ENCODE measurements at places on chromosomes 1 and 21.

GRCh38 chr21:44657635-44658540, at the start of gene KRTAP12-3:
TSS of gene KRTAP12-3 (plus strand) at chr21:44657932. CDS start at chr21:44657980, 48 bp downstream.
- no peaks in the 10 kb centered on the region for H3K36me3 ChIP-seq
- H3K27me3 ChIP-seq: no peaks in the 10 kb centered on the region
- H3K4me1 ChIP-seq: peaks cover 2% of the 10 kb centered on the region
- no peak for DNase-seq
- H3K4me3 ChIP-seq: no peak within 1 kb of the TSS

- no peak overlapping the region for H3K27ac ChIP-seq
- no peak for DNase-seq
- H3K27me3 ChIP-seq: no peaks in the 10 kb centered on the region
- no peaks in the 10 kb centered on the region for H3K4me1 ChIP-seq
- no peak overlapping the region for H3K4me3 ChIP-seq
- no peaks in the 10 kb centered on the region for H3K36me3 ChIP-seq
Observed at GRCh38 chr1:197341626-197342025, 73.6 kb downstream of the CRB1 start.

DNA sequence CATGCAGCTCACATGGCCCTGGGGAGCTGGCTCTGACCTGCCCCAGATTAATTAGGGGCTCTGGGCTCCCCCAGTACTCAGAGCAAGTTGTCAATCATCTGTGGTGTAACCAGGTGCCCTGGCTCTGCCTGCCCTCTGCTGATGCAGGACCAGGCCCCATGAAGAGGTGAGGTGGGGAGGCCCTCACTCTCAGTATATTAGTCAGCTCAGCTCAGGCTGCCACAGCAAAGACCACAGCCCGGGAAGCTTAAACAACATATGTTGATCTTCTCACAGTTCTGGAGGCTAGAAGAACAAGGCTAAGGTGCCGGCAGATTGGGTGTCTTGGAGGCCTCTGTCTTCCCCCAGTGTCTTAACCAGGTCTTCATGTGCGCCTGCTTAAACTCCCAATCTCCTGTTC, 66.5 kb downstream of the FCRL5 start:
- H3K4me1 ChIP-seq: no peaks in the 10 kb centered on the region
- no peaks in the 10 kb centered on the region for H3K36me3 ChIP-seq
- DNase-seq: no peak
- no peaks in the 10 kb centered on the region for H3K27me3 ChIP-seq

DNA sequence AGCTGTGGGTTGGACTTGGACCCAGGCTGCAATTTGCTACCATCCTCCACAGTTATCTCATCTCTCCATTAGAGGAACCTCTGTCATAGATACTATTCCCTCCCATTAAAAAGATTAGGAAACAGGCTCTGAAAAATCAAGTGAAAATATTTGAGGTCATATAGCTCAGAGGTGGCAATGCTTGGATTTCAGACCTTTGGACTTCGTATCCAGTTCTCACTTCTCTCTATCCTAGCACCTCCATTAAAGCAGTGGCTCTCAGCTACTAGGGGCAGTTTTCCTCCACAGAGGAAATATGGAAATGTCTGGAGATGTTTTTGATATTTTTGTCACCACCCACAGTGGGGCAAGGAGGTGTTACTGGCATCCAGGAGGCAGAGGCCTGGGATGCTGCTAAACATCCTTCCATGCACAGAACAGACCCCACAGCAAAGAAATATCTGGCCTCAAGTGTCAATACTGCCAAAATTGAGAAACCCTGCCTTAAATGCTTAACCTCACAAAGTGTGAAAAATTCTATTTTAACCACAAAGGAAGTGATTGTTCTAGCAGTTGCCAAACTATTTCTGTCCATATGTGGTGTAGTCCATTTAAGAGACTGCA, 54.1 kb downstream of the C8A start:
- H3K4me1 ChIP-seq: no peaks in the 10 kb centered on the region
- no peaks in the 10 kb centered on the region for H3K27me3 ChIP-seq
- no peak overlapping the region for H3K4me3 ChIP-seq
- H3K27ac ChIP-seq: no peak overlapping the region
- no peak for DNase-seq

DNA sequence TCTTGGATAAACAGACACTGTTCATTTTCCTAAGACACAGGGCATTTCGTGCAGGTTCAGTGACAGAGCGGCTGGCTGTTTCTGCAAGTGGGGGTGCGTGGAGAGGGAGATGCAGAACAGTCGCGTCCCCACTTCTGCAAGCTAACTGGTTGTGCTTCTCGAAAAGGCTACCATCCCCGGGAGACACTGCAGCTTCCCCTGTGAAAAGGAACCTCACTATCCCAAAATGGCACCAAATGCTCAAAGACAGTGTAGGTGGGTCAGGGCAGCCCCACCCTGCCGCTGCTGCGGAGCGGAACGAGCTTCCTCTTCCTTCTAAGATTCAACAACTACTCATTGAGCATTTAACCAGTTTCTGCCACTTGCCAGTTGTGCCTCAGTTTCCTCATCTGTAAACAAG, 19.2 kb upstream of the BACE2 start:
- H3K27ac ChIP-seq: no peak overlapping the region
- DNase-seq: no peak
- H3K36me3 ChIP-seq: no peaks in the 10 kb centered on the region
- no peaks in the 10 kb centered on the region for H3K27me3 ChIP-seq
- H3K4me1 ChIP-seq: no peaks in the 10 kb centered on the region

- DNase-seq: no peak
- H3K27me3 ChIP-seq: no peaks in the 10 kb centered on the region
- no peaks in the 10 kb centered on the region for H3K36me3 ChIP-seq
- H3K27ac ChIP-seq: no peak overlapping the region
- H3K4me3 ChIP-seq: no peak overlapping the region
Observed at GRCh38 chr1:150385537-150386445, 21.8 kb downstream of the RPRD2 start.

DNA sequence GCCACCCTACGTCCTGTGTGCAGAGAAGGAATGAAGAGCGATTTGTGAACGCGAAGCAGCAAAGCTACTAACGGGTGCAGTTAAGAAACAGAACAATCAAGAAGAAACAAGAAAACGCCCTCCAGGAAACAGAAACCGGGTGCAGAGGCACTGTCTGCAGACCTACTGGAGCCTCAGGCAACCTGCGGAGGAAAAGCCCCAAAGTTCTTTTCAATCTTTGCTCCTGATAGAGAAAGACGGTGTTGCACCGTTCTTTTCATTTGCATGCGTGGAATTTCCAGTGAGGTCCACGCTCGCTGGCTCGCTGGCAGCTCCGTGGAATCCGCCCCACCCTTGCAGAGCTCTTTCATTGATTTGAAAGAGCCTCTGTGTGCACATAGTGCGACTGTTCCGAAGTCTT, 37.0 kb upstream of the PDE9A start:
- DNase-seq: peak; percentile 11
- no peaks in the 10 kb centered on the region for H3K4me1 ChIP-seq
- no peaks in the 10 kb centered on the region for H3K36me3 ChIP-seq
- no peak overlapping the region for H3K4me3 ChIP-seq
- no peaks in the 10 kb centered on the region for H3K27me3 ChIP-seq
- H3K27ac ChIP-seq: no peak overlapping the region

DNA sequence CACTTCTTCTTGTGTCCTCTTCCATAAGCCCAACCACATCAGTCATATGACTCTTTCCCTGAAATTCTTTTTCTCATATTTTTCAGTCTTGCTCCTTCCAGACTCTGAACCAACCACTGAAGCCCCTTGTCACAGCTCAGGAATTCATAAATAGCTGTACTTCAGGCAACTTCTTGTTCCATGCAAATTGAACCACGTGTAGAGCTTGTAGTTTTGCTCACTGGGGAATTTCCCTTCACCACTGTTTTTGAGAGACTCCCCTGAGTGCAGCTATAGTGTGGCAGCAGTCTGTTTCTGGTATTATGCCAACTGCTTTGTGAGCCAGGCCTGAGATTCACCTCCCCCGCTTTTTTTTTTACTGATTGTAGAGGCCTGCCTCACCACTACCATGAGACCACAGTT, 150.3 kb upstream of the SPAG17 start:
- no peak for DNase-seq
- no peak overlapping the region for H3K4me3 ChIP-seq
- no peaks in the 10 kb centered on the region for H3K4me1 ChIP-seq
- H3K27me3 ChIP-seq: no peaks in the 10 kb centered on the region

DNA sequence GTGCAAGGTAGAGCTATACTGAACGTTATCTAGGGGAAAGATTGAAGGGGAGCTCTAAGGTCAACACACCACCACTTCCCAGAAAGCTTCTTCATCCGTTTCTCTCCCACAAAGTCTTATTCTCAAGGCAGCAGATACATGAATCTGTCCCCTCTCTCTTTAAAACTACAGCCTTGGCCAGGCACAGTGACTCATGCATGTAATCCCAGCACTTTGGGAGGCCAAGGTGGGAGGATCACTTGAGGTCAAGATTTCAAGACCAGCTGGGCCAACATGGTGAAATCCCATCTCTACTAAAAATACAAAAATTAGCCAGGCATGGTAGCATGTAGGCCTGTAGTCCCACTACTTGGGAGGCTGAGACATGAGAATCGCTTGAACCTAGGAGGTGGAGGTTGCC, 8.1 kb downstream of the CYP4X1 start:
- H3K36me3 ChIP-seq: no peaks in the 10 kb centered on the region
- H3K27ac ChIP-seq: peak overlapping the region; percentile 9
- peaks cover 14% of the 10 kb centered on the region for H3K4me1 ChIP-seq
- peak; percentile 13 for DNase-seq
- no peaks in the 10 kb centered on the region for H3K27me3 ChIP-seq

GRCh38 chr1:33332357-33332789, 11.5 kb upstream of the A3GALT2 start:
- no peak overlapping the region for H3K4me3 ChIP-seq
- no peaks in the 10 kb centered on the region for H3K27me3 ChIP-seq
- peaks cover 3% of the 10 kb centered on the region for H3K36me3 ChIP-seq
- DNase-seq: no peak
- no peak overlapping the region for H3K27ac ChIP-seq

- H3K36me3 ChIP-seq: no peaks in the 10 kb centered on the region
- H3K4me1 ChIP-seq: no peaks in the 10 kb centered on the region
- DNase-seq: no peak
- H3K27me3 ChIP-seq: no peaks in the 10 kb centered on the region
Observed at GRCh38 chr1:109523706-109524105, 14.2 kb upstream of the AMIGO1 start.

- H3K27ac ChIP-seq: no peak overlapping the region
- DNase-seq: no peak
- H3K27me3 ChIP-seq: peaks cover 35% of the 10 kb centered on the region
- no peaks in the 10 kb centered on the region for H3K4me1 ChIP-seq
- no peaks in the 10 kb centered on the region for H3K36me3 ChIP-seq
Observed at GRCh38 chr1:46539972-46540371, 11.5 kb downstream of the KNCN start.

GRCh38 chr1:43980255-43981134, 1.5 kb downstream of the B4GALT2 start:
- no peak overlapping the region for H3K27ac ChIP-seq
- DNase-seq: no peak
- H3K4me3 ChIP-seq: peak overlapping the region; percentile 21
- H3K4me1 ChIP-seq: peaks cover 2% of the 10 kb centered on the region
- H3K27me3 ChIP-seq: no peaks in the 10 kb centered on the region
- peaks cover 7% of the 10 kb centered on the region for H3K36me3 ChIP-seq

GRCh38 chr1:207004931-207005830, 27.4 kb downstream of the C1orf116 start:
- no peak overlapping the region for H3K27ac ChIP-seq
- H3K4me1 ChIP-seq: no peaks in the 10 kb centered on the region

DNA sequence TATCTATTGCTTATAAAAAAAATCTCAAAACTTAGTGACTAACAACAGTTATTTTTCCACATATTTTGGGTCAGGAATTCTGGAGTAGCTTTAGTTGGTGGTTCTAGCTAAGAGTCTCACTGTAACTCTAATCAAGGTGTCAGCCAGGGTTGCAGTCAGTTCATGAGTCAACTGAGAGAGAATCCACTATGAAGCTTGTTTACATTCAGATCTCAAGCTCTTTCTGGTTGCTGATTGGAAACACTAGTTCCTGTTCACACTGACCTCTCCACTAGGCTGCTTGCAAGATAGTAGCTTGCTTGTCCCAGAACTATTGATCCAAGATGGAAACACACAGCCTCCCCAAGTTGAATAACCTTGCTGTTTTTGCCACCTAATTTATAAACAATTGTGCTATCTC, 1192.1 kb upstream of the B3GALT2 start:
- no peak overlapping the region for H3K4me3 ChIP-seq
- no peaks in the 10 kb centered on the region for H3K4me1 ChIP-seq
- DNase-seq: peak; percentile 80
- H3K36me3 ChIP-seq: no peaks in the 10 kb centered on the region
- H3K27me3 ChIP-seq: no peaks in the 10 kb centered on the region

DNA sequence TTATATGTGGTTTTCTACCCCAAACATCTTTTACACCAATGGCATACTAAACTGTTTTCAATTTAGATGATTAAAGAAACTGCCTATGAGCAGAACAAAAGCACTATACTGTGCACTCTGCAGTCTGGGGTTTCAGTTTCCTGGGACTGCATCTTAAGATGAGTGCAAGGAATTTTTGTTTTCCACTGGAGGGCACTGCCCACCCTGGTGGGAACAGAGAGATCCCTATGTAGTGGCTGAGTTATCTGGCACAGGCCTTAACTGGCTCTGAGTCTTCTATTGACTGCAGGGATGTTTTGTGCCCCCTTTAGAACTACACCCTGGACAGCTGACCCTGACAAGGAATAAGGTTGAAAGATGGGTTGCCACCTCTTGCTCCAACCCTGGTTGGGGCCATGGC, 12.0 kb downstream of the PROK1 start:
- no peaks in the 10 kb centered on the region for H3K27me3 ChIP-seq
- no peak for DNase-seq
- H3K4me3 ChIP-seq: no peak overlapping the region
- no peaks in the 10 kb centered on the region for H3K36me3 ChIP-seq
- no peaks in the 10 kb centered on the region for H3K4me1 ChIP-seq

GRCh38 chr21:33780631-33781030, 135.0 kb downstream of the ATP5PO start:
- H3K27me3 ChIP-seq: no peaks in the 10 kb centered on the region
- no peaks in the 10 kb centered on the region for H3K4me1 ChIP-seq
- no peak overlapping the region for H3K27ac ChIP-seq
- H3K4me3 ChIP-seq: no peak overlapping the region
- no peak for DNase-seq

DNA sequence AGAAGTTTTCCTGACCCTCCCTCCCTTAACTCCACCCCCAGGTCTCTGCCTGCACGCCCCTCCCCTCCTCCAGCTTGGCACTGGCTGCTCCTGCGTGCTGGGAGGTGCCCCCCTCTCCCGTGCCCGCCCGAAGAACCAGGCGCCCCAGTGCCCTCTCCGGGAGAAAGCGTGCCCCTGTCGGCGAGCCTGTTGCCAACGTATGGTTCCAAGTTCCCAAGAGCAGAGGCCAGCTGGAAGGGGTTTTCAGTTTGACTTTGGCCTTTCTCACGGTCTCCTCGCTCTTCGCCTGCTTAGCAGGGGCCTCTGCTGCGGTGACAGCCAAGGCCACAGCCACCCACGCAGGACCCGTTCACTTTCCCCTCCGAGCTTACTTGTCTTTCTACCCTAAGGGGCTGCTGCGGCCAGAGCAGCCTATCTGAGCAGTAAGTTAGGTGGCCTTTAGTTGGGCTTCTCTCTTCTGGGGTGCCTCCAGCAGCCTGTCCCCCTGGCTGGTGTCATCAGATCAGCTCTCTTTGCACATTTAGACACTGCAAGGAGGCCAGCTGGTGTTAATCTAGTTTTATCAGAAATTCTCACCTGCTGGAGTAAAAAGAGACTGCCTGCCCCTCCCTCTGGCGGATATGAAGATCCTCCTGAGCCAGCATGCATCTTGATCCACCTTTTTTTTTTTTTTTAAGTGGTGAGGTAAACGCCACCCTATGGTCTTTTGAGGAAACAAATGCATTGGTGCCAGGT, 1.5 kb downstream of the STUM start:
- no peak overlapping the region for H3K4me3 ChIP-seq
- H3K27me3 ChIP-seq: peaks cover 7% of the 10 kb centered on the region
- no peak overlapping the region for H3K27ac ChIP-seq
- H3K4me1 ChIP-seq: peaks cover 3% of the 10 kb centered on the region

GRCh38 chr1:215507119-215507518, 60.0 kb upstream of the KCTD3 start:
- H3K36me3 ChIP-seq: no peaks in the 10 kb centered on the region
- H3K4me3 ChIP-seq: no peak overlapping the region
- H3K4me1 ChIP-seq: no peaks in the 10 kb centered on the region
- no peaks in the 10 kb centered on the region for H3K27me3 ChIP-seq
